Fibroblast of the aortic adventitia (primary cell): ENCODE measurements at places on chromosomes 12 and 14.

DNA sequence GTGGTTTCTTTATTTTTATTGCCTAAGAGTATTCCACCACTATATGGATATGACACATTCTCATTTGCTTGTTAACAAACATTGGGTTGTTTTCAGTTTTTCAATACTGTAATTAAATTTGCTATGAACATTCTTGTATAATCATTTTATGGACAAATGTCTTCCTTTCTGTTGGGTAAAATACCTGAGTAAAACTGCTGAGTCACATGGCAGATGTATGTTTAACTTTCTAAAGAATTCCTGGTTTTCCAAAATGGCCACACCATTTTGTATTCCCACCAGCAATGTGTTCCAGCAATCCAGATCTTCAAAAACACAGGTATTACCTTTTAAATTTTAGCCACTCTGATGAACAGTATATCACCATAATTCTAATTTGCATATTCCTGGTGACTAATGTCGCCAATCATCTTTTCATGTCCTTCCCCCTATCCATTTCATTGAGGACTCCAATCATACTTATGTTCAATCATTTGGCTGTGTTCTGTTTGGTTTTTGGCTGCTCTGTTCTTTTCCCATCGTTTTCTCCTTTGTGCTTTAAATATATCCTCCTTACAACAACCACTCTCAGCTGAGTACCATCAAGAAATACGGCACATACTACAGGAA lies 36.0 kb downstream of the CDK17 start:
- no peak for DNase-seq

DNA sequence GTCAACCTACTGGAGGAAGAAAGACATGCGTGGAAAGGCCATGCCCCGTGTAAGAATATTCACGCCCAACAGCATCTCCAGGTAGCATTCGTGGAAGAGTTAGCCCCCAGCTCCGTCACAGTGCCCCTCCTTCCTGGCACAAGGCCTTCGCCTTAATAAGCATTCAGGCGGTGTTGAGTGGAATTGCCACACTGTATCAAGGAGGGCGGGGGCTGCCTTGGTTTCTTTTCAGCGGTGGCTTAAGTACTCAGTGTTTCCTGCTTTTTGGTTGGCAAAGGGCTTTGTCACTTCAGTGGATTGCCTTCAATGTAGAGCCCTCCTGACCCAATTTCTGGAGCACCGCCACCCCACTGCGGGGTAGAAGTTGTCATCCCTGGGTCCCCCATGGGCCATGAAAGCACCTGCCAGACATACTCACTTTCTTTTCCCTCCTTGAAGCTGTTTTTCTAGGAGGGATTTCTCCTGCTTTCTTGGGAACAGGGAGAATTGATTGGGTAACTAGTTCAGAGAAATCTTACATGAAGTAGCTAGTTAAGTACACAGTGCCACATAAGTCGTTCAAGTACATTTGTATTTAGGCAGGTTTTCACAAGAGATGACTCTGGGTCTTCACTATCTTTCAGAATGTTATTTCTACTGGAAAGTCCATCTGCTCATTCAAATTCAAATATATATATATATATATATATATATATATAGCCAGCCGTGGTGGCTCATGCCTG lies 65.5 kb upstream of the STON2 start:
- DNase-seq, result no peak

DNA sequence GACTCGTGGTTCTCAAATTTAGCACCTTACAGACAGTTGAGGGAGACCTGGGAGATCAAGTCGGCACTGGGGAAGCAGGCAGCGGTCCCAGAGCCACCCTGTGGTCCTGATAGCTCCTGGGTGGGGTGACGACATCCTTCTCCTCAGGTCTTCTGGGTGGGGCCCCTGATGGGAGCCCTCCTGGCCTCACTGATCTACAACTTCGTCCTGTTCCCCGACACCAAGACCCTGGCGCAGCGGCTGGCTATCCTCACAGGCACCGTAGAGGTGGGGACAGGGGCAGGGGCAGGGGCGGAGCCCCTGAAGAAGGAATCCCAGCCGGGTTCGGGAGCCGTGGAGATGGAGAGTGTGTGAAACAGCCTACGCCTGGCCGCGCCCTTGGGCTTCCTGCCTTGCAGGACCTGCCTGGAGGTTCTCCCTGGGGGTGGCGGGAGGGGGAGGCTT lies 2.6 kb downstream of the AQP6 start:
- no peak for DNase-seq

- no peak for DNase-seq
These were observed 449 bp downstream of the THAP2 start for GRCh38 chr12:71664411-71665089.

- DNase-seq, result no peak
These were observed 15.8 kb downstream of the TMEM233 start for GRCh38 chr12:119609358-119609757.

DNA sequence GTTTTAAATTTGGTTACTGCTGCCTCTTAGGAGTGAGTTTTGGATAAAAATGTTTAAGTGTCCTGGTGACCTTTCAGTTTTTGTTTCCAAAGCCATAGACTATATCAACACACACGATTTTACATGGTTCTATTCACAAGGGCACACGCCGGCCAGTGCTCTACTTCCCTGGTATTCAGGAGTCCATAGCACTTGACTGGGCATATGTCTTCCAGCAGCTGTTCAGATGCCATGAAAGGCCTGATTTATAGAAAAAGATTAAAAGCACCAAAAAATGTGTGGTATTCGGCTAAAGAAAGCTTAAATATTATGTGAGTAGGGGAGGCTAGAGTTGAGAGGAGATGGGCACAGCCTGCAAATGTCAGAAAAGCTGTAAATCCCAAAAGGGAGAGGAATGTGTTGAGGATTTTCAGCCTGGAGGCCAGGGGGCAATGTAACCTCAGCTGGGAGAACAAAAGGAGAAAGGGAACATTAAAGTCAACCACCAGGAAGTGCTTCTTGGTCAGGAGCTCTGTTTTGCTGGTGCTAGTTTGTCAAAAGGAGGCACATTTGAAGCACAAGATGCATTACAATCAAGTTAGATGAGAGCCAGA lies 478.4 kb downstream of the RAD51B start:
- peak; percentile 56 for DNase-seq

DNA sequence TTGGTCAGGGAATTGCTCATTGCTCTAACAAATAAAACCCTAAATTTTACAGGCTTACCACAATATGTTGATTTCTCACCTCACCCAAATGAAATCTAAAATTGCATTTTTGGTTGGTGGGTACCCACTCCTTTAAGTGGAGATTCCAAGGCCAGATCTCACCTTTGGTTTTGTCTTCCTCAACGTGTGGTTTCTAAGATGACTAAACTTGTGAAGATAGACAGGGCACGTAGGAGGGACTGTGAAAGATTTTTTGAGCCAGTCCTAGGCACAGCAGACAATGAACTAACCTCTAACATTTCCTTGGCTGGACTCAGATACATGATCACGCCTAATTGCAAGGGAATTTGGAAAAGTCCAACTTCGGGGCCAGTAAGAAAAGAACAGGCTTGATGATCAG lies 1003.9 kb downstream of the FLRT2 start:
- no peak for DNase-seq

GRCh38 chr12:43145481-43145880 lies 406.5 kb downstream of the ADAMTS20 start:
- peak; percentile 8 for DNase-seq

GRCh38 chr14:95216008-95216407 lies 58.7 kb upstream of the DICER1 start:
- DNase-seq, result no peak

DNA sequence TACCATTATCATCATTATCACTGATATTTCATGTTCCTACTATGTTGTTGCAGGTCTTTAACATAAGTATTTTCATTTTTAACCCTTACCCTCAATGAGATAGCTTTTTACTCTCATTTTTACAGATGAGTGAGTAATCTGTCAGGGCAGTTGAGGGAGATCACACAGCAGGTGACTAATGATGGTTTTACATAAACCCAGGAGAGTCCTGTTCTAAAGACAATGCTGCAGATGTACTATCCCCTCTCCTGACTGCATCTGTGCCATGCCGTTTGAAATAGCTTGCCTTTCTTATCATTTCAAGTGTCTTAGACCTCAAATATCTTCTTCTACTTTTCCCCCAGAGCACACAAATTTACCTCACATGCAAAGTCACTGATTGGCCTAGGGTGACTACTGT lies 1552.1 kb upstream of the SEL1L start:
- DNase-seq, result no peak

GRCh38 chr12:111437816-111438454 lies 32.2 kb downstream of the SH2B3 start:
- peak; percentile 86 for DNase-seq

DNA sequence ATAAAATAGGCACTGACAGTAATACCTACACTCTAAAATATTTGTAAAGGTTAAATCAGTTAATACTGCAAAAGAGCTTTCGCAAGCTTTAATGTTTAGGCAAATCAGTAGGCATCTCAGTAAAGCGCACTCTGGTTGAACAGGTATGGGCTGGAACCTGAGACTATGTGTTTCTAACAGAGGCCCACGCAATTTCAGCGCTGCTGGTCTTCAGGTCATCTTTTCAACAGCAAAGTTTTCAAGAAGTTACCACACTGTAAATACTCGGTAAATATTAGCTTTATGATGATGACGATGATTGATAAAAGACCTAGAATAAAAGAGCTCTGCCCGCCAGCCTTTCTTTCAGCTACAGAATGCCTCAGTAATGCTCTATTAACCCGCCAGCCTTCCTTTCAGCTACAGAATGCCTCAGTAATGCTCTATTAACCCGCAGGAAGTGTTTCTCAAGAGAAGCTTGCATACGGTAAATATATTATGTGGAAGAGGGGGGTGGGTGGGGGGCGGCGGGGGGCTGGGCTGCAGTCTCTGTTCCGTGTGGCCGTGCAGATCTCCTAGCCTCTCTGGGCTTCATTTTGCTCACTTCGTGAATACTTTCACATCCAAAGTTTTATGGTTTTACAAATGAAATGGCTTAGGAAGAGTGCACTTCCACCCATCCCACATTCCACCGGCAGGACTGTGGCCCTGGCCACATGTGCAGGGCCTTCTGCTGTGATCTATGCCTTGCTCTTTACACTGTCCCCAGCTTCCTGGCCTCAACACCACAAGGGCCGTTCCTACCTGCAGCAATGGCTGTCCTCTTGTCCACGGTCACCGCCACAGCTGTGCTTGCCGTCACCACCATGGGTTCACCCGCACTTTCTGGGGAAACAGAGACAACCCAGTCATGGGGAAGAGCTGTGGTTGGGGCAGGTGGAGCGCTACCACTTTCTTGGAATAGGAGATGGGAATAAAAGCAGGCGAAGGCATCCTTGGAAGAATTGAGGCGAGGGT lies 19.9 kb downstream of the LRTM2 start:
- DNase-seq, result no peak

- DNase-seq, result peak; percentile 72
These were observed 77.6 kb upstream of the DACT1 start for GRCh38 chr14:58560208-58560607.

GRCh38 chr12:3216097-3216496 lies 138.9 kb downstream of the TSPAN9 start:
- no peak for DNase-seq

GRCh38 chr14:66163023-66163422 lies 323.1 kb upstream of the CCDC196 start:
- DNase-seq, result no peak

- no peak for DNase-seq
These were observed 300.7 kb upstream of the SEL1L start for GRCh38 chr14:81834308-81834707.

GRCh38 chr14:101022121-101022520 lies 118.6 kb upstream of the RTL1 start:
- DNase-seq, result peak; percentile 24

DNA sequence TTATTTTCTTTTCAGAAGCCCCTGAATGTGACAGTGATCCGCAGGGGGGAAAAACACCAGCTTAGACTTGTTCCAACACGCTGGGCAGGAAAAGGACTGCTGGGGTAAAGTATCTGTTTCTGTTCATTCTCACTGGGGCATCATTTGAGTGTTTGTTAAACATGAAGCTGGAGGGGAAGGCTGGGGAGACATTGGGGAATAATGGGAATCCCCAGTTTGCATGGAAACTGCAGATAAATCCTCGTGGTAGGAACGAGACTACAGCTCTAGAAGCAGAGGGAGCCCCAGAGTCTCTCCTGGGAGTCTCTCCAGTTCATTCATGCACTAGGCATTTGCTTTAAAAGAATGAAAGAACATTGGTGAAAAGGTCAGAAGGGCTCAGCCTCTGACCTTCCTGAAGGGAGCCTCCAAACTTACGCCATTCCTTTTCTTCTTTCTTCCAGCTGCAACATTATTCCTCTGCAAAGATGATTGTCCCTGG lies 2.5 kb upstream of the CFAP251 start:
- DNase-seq, result peak; percentile 42

- DNase-seq, result no peak
These were observed 63.3 kb upstream of the TBX3 start for GRCh38 chr12:114747012-114747858.

DNA sequence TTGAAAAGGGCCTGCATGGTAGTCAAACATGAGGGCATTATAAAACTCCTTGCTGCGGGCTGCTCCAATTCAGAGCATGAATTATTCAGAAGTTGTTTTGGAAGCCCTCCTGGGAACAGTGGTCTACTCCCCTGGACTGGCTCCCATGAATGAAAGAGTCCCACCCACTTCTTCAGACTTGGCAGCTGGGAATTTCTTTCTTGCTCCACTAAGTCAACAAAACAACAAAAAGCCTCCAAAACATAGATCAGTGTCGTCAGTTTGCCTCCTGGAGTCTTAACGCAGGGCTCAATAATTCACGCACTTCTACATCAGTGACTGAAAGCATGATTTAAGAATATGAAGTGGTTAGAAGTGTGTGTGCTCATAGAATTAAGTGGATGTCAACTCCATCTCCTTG lies 37.9 kb downstream of the AKAP6 start:
- peak; percentile 61 for DNase-seq

DNA sequence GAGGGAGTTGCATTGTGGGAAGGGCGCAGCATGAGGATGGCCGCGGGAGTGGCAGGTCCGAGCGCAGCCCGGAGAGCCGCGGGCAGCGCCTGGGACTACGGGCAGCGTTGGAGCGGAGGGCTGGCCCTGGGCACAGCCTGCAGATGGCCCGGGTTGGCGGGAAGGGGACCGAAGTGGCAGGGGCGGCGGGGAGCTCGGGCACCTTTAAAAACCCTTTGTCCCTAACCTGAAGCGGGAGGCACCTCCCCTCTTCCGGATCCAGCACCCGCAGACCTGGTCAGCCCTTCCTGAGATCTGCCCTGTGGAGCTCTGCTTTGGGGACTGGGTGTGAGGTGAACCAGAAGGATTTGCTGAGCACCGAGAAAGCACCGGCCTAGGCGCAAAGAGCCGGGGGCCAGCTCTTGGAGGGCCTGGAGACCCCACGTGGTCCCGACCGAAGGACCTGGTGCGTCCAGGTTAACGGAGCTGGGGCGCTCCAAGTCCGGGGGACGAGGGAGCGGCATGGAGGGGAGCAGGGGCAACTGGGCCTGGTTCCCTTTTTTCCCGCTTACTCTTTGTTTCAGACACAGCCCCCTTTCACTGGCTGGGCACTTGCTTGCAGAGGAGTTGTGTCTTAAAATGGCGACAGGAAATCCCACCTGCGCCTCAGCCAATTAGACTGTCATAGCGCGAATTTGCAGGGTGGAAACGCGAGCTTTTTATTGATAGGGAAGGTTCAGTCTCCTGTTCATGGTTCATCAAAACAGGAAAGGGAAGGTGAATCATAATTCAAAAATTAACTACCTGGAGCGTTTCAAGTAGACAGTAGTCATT lies 792 bp upstream of the SLC38A1 start:
- no peak for DNase-seq

GRCh38 chr14:71621276-71621675 lies 311.0 kb upstream of the RGS6 start:
- DNase-seq, result no peak
